ENCODE measurements at places on chromosomes 11 and 22.
A peak's percentile ranks its signal among the peaks of the same experiment; 100 is the strongest.

GRCh38 chr11:97118614-97119200 lies 728.9 kb downstream of the JRKL start:
- no peak overlapping the region for H3K4me3 ChIP-seq
- H3K36me3 ChIP-seq, result no peaks in the 10 kb centered on the region
- no peaks in the 10 kb centered on the region for H3K4me1 ChIP-seq
- no peak overlapping the region for H3K27ac ChIP-seq
- H3K27me3 ChIP-seq, result no peaks in the 10 kb centered on the region

DNA sequence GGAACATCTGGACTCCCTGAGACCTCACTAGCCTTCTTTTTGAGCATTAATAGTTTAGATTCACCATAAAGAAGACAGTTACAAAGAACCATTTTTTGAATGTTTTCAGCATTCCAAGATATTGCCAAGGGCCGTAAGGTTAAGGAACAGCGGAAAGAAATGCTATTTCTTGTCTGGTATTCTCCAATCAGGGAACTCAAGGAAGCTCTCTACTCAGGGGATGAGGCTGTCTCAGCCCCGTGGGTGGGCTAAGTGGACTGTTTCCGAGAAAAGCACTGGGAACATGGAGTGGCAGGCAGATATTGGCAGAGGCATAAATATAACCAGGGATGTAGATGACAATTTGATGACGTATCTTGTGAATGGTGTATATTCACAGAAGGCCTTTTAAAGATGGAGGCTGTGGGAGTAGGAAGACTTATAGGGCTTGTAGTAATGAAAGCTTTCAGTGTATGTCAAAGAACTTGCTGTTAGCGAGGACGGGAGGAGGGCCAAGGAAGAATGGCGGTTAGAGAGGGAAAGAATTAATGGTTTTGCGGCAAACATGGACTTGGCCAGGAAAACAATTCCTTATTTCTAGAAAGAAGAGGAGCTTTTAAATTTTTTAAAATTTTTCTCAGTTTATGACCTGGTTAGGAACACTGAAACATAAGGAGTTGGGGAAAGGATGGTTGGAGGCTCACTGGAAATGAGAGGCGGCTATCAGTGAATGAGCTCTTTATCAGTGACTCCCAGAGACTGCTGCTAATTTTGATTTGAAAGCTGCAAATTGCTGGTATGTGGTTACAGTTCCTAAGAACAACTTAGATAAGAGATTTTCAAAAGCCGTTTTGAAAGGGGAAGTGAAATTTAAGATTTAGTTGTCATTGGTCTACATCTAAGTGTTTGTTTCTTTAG lies 64.6 kb downstream of the ST3GAL4 start:
- no peaks in the 10 kb centered on the region for H3K36me3 ChIP-seq
- H3K4me3 ChIP-seq, result no peak overlapping the region
- H3K27me3 ChIP-seq, result no peaks in the 10 kb centered on the region
- DNase-seq, result no peak
- H3K27ac ChIP-seq, result no peak overlapping the region
- H3K4me1 ChIP-seq, result peaks cover 12% of the 10 kb centered on the region

DNA sequence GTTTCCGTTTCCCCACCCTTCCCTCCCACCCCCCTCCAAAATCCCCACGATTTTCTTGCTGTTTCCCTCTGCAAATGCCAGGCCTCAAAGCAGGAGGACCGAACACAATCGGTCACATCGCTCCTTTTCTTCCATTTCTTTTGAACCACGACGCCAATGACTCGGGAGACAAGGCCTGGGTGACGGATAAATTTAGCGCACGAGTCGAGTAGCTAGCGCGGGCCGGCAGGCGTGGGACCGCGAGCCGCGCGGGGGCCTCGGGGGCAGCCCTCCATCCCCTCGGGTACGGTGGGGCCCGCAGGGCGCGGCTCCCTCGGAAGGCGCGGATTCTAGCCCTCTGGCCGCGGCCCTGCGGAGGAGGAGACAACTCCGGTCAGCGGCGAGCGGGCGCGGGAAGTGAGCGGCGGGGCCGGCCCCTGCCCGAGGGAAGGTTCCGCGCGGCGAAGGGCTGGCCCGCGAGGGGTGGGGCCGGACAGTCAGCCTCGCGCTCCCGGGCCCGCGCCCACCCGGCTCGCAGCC lies 414 bp downstream of the JOSD1 start:
- peaks cover 44% of the 10 kb centered on the region for H3K36me3 ChIP-seq
- H3K4me3 ChIP-seq, result peak overlapping the region; percentile 93
- H3K27me3 ChIP-seq, result no peaks in the 10 kb centered on the region
- H3K4me1 ChIP-seq, result peaks cover 64% of the 10 kb centered on the region
- peak overlapping the region; percentile 92 for H3K27ac ChIP-seq

- no peak for DNase-seq
- no peaks in the 10 kb centered on the region for H3K36me3 ChIP-seq
- no peaks in the 10 kb centered on the region for H3K27me3 ChIP-seq
- H3K4me3 ChIP-seq, result no peak overlapping the region
Observed at GRCh38 chr11:76266286-76267100, 60.2 kb upstream of the WNT11 start.

DNA sequence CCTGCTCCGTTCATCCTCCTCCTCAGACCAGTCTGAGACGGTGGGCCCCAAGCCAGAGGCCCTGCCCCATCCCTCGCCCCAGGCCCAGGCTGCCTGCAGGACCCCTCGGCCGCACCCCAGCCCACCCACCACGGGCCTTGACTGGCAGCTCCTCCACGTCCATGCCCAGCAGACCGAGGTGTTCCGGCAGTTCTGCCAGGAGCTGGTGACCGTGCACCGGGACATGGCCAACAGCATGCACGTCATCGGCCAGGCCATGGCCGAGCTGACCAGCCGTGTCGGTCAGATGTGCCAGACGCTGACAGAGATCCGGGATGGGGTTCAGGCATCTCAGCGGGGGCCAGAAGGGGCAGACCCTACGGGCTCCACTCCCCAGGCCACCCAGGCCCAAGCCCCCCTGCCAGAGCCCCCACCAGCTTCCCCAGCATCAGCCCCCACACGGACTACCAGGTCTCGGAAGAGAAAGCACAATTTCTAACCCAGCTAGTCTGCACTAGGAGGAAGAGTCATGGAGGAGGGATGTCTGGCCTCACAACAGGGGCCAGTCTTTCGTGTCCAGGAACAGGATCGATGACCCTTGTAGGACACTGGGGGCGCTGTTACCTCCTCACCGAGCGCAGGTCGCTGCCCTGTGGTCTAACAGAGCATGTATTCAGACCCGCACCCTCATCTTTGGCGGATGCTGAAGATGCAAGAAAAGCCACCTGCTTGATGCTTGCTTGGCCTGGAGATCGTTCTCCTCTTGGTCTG lies 66.3 kb downstream of the PRDM11 start:
- H3K4me3 ChIP-seq, result no peak overlapping the region
- peaks cover 9% of the 10 kb centered on the region for H3K36me3 ChIP-seq
- peaks cover 2% of the 10 kb centered on the region for H3K4me1 ChIP-seq

- no peaks in the 10 kb centered on the region for H3K36me3 ChIP-seq
- H3K27ac ChIP-seq, result peak overlapping the region; percentile 94
- H3K4me1 ChIP-seq, result peaks cover 61% of the 10 kb centered on the region
- DNase-seq, result peak; percentile 67
- peak overlapping the region; percentile 47 for H3K4me3 ChIP-seq
Observed at GRCh38 chr11:66317322-66317722, 478 bp upstream of the CD248 start.

Measured in activated T-cell treated with anti-CD3 and anti-CD28 coated beads, Interleukin-2, amount 50 U/mL, for 24 hours (primary cell).